Muscle of leg (tissue), 16 donors: ENCODE measurements at places on chromosomes 2 and 18.

DNA sequence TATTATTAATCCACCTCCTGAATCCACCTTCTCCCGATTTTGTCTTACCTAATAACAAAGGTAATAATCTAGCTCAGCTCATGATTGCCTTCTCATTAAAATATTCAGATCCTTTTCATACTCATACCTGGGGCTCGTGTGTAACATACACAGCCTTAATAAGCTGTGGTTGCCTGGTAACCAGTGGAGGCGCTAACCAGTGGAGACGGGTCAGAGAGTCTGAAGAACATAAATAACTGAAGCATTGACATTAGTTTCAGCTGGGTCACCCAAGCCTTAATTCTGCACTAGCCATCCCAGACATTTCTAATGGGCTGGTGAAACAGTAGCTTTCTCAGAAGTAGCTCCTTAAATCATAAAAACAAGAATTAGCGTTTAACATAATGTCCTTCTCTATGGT lies 14.8 kb upstream of the DTNA start:
- H3K27me3 ChIP-seq, result no peaks in the 10 kb centered on the region
- H3K4me3 ChIP-seq, result no peak overlapping the region
- H3K27ac ChIP-seq, result no peak overlapping the region
- H3K4me1 ChIP-seq, result no peaks in the 10 kb centered on the region

DNA sequence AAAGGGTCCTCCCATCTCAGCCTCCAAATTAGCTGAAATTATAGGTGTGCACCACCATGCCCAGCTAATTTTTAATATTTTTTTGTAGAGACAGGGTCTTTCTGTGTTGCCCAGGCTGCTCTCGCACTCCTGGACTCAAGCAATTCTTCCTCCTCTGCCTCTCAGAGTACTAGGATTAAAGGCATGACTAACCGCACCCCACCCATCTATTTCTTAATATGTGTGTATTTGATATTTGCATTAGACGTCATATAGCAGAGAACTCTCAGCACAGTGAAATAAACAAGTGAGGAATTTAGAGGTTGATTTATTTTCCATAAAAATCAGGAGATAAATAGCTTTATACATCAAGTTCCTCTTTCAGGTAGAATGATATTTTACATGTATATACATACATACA lies 213.5 kb downstream of the FSIP2 start:
- no peaks in the 10 kb centered on the region for H3K36me3 ChIP-seq
- no peak for DNase-seq
- no peaks in the 10 kb centered on the region for H3K27me3 ChIP-seq

DNA sequence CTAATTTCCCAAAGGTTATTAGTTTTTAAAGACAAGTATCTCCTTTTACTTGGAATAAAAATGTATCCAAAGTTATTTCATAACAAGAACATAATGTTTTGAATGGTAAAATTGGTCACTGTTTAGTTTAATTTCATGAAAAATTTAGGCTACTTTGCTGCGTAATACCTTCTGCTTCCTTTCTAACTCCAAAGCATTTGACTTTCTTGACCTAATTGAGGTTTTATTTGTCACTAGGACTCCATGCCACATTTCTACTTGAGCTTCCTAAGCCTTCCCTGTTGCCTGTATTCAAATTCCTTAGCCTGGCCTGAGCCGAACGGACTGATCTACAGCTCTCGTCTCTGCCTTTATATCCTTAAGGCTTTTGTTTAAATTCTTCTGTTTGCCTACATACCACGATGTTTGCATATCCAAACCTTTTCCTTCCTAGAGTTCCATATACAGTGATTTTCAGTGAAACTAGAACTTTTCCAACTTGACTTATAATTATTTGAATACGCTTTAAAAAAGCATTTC lies 25.1 kb downstream of the ARMC9 start:
- peaks cover 2% of the 10 kb centered on the region for H3K36me3 ChIP-seq
- H3K4me3 ChIP-seq, result no peak overlapping the region
- no peak for DNase-seq
- H3K27me3 ChIP-seq, result no peaks in the 10 kb centered on the region
- H3K4me1 ChIP-seq, result no peaks in the 10 kb centered on the region

DNA sequence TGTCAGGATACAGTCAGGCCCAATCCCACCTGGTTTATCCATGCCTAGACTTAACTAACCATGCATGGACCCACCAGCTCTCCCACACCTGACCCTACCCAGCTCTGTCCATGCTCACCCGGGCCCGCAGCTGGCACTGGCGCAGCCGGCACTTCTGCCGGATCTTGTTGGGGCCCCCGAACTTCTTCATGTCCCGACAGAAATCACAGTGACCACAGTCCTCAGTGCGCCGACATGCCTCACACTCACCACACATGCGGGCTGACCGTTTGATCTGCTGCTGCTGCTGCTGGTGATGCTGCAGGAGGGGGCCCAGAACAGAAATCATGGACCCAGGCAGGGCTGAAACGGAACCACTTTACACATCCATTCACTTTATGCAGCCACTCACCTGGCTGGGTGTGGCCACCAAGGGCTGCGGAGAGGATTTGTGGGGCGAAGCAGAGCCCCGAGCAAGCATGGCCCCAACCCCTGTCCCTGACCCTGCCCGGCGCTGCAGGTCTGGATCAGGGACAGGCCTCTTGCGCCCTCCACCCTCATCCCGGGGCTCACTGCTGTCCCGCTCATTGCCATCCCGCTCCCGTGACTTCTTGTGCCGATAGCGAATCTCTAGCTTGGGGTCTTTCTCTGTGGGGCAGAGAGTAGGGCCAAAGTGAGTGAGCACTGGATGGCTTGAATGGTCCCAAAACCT lies 1.7 kb downstream of the CXXC1 start:
- H3K27ac ChIP-seq, result no peak overlapping the region
- H3K4me3 ChIP-seq, result no peak overlapping the region
- peaks cover 17% of the 10 kb centered on the region for H3K4me1 ChIP-seq
- DNase-seq, result no peak
- H3K27me3 ChIP-seq, result peaks cover 3% of the 10 kb centered on the region

DNA sequence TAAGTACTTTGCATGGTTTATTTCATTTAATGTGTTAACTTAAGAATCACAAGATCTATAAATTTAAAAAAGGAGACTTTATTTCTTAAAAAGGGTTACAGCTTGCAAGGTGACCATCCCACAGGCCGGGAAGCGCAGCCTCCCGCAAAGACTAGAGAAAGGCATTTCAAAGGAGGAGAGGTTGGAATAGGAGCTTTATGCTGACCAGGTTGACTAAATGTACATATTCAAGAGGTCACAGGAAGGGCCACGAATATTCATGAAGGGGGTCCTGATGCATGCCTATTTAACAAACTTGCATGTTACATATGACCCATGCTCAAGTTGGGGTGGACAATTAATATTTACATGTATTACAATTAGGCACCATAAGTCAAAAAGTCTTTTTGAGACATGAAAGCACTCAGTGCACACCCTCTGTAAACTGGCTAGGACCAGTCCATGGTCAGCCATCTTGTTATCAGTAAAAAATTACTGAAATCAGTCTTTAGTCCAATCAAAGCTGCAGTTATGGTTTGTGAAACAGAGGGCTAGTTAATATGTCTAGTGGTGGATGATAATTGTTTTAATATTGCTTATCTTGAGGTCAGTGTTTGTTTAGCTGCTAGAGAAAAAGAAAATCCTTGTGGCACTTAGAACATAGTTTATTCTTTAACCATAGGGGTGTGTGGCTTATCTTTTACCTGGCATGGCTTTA lies 169.3 kb downstream of the KCNE4 start:
- DNase-seq, result no peak
- no peaks in the 10 kb centered on the region for H3K27me3 ChIP-seq
- H3K27ac ChIP-seq, result no peak overlapping the region
- no peaks in the 10 kb centered on the region for H3K36me3 ChIP-seq
- H3K4me1 ChIP-seq, result no peaks in the 10 kb centered on the region
